ENCODE measurements at places on chromosomes 5 and 9. TPM values are rescaled to one million over a fixed set of nuclear protein-coding genes. Genes with fewer than 3 reads are reported as not detected.

DNA sequence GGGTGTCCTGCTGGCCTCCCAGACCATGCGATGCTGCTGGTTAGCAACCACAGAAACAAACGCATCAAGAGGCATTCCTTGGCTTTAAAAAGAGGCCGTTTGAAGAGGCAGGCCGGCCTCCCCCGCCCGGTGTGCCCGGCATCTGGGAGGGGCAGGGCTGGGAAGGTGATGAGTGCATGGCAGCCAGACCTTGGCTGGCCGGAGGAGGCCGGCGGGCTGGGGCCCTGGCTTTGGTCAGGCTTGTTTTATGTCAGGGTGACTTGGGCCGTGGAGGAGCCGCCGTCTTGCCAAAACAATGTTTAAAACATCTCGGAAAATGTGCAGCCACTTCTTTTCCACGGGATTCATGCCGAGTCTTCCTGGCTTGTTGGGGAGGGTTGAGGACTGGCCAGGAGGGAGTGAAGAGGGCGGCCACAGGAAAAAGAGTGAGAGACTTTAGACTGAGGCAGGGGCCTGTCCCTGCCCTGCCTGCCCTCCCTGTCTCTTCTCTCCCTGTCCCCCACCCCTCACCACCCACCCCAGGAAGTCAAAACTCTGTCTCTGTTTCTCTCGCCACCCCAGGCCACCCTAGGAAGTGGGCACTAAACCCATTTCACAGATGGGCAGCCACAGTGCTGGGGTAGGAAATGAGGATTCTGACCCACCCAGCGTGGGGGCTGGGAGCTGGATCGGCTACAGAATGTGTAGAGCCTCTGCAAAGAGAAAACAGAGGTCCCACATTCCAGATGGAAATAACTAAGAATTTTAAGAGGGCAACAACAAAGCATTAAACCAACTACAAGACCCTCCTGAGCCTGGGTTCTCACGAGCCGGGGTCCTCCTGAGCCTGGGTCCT lies 143.0 kb downstream of the RXRA start:
- no peak for DNase-seq

Gene SLCO4C1
- total RNA-seq: not detected

- no peak for DNase-seq
Measured at GRCh38 chr5:143889986-143890385, 78.0 kb downstream of the HMHB1 start.

GRCh38 chr9:108634204-108634603 lies 221.6 kb downstream of the ACTL7B start:
- DNase-seq: no peak

GRCh38 chr9:121503444-121503843 lies 3.8 kb upstream of the GGTA1 start:
- no peak for DNase-seq

DNA sequence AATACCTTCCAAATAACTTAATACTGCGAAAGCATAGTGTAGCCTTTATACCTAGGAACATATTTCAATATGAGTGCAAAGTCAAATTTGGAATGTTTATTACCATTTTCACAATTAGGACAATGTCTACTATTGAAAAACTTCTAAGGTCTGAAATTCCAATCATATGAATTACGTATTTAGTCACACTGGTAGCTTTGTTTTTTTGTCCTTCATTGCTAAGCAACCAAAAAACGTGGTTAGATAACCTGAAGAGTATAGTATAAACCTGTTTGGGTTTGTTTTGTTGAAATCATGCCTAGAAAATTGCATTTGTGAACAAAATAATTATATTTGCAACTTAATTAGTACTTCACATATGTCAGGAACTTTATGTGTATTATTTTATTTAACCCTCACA lies 134.2 kb downstream of the FBXO4 start:
- DNase-seq: no peak

DNA sequence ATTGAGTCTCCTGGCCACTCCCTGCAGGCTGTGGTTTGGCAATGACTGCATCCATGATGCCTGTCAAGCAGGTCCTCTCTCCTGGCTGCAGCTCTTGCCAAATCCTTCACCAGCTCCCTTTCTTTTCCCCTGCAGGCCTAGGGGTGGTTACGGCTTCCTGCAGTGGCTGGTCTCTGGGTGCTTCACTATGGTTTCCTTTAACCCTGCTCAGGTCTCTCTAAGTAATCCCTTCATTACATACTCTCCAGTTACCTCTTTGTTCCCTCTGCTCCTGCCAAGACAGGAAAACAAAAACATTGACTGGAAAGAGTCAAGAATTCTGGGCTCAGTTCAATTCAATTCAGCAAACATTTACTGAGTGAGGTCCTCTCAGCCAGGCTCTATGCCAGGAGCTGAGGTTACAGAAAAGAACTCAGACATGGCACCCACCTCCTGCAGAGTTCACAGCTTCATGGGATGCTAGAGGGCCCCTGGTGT lies 19.8 kb upstream of the PTPN3 start:
- DNase-seq: no peak

GRCh38 chr5:163362840-163363371 lies 74.5 kb upstream of the CCNG1 start:
- no peak for DNase-seq

Gene OR1B1
- 0.26 TPM for total RNA-seq

- no peak for DNase-seq
Measured at GRCh38 chr9:124038239-124038638, 26.7 kb downstream of the LHX2 start.

GRCh38 chr5:89471541-89471940 lies 588.6 kb upstream of the MEF2C start:
- DNase-seq: no peak

Gene ANXA2R
- 6.0 TPM for total RNA-seq

DNA sequence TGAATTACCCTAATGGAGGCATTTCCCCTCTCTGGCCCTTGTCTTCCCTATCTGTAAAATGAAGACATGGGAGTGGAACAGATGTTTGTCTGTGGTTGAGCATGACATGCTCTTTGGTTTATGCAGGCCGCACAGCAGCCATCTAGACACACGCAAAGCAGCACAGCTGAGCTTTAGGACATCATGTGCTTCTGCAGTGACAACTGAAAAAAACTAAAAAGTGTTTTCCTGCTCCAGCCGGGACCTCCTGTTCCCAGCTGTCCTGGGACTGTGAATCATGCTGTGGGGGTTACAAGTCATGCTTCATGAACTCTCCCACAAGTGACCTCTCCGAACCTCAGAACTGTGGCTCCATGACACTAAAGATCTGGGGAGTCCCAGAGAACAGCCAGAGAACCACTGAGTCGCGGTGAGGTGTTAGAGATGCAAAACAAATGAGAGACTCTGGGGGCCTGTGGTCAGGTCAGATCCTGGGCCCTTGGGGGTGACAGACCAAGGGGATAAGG lies 1.7 kb downstream of the SMIM3 start:
- DNase-seq: no peak

- peak; percentile 36 for DNase-seq
Measured at GRCh38 chr9:34500623-34501267, 22.0 kb downstream of the ENHO start.

DNA sequence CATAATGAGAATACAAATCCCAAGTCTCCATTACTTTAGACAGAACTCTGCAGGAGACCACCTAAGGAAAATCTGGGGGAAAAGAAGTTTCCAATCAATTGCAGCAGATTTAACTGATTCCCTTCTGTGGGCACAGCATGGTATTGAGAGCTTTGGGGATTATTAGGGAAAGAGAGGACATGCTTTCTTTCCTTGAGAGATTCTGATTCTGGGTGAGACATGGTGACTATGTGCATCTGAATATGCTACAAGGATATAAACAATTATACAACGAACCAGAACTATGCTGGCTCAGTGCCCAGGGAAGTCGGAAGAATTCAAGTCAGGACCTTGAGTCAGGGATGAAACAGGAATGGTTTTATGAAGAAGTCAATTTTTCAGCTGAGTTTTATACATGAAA lies 183.7 kb downstream of the PDE4D start:
- DNase-seq: peak; percentile 77

- peak; percentile 46 for DNase-seq
Measured at GRCh38 chr5:10250806-10251276, 761 bp downstream of the CCT5 start.

DNA sequence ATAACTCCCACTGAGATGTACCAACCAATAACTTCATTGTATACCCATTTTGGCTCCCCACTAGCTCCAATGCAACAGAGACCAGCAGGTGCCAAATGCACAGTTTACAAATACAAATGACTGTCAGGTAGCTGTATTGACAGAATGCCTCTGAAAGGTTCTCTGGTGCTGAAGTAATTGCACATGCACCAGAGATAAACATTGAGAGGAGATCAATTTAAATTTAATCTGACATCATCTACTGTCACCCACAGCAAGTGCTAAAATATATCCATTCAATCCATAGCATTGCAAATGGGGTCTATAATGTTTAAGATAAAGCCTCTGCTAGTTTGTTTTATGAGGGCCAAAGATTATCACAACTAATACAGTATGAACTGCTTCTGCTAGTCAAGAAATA lies 80.2 kb downstream of the STX17 start:
- DNase-seq: no peak

DNA sequence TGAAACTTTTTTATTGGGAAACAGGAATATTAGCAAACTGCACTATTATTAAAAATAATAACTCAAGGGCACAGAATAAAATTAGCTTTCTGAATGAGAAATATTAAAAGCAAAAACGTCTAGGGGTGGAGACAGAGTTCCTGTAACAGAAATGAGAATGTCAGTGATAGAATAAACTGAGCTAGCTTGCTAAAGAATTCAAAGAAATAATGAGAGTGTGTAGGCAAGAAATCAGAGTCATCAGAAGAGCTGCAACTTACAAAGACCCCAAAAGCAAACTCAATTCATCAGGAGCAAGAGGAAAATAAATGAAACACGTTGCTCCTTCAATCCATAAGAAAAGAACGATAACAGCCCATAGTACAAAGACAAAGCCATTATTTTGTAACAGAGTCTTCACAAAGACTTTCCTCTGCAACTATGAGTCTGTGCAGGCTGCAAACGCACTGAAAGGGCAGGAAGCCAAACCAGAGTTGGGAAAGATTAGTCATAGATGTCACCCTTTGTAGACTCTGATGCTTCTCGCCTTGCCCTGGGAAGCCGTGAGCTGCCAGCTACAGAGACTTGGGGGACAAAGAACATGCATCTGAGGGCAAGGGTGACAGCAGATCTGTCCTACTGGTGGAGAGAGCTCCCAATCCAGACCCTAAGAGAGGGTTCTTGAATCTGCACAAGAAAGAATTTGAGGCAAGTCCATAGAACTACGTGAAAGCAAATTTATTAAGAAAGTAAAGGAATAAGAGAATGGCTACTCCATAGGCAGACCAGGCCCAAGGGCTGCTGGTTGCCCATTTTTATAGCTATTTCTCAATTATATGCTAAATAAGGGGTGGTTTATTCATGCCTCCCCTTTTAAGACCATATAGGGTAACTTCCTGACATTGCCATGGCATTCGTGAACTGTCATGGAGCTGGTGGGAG lies 40.8 kb downstream of the SHC3 start:
- peak; percentile 11 for DNase-seq

- DNase-seq: no peak
Measured at GRCh38 chr5:1001406-1002270, 7.0 kb upstream of the NKD2 start.

DNA sequence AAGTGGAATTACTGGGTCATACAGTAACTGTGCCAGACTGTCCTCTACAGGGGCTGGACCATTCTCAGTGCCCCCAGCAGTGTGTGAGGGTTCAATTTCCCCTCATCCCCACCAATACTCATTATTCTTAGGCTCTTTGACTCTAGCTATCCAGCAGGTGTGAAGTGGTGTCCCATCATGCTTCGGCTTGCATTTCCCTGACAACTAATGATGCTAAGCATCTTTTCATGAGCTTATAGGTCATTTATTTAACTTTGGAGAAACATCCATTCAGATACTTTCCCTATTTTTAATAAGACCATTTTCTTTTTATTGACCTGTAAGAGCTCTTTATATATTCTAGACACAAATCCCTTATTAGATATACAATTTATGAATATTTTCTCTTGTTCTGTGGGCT lies 63.6 kb downstream of the ADAMTS2 start:
- DNase-seq: no peak

DNA sequence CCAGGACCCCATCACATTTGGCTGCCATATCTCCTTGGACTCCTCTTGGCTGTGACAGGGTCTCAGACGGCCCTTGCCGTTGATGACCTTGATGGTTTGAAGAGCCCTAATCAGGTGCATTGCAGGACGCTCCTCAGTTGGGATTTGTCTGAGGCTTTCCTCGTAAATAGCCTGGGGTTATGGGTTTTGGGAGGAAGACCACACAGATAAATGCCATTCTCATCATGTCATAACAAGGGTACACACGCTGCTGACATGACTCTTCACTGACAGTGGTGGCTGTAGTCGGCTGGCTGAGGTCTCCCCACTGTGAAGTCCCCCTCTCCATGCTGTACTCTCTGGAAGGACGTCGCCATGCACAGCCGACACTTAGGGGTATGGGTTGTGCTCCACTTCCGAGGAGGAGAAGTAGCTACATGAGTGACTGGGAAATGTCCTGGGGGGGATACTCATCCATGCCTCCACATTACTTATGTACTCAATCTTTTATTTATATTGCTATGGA lies 42.9 kb upstream of the SPTLC1 start:
- no peak for DNase-seq

- DNase-seq: no peak
Measured at GRCh38 chr9:93818827-93819472, 136.2 kb downstream of the BARX1 start.

GRCh38 chr9:3949744-3950143 lies 350.1 kb downstream of the GLIS3 start:
- DNase-seq: no peak

GRCh38 chr5:178793151-178793550 lies 62.7 kb upstream of the ZNF354A start:
- DNase-seq: no peak

- no peak for DNase-seq
Measured at GRCh38 chr9:26321935-26322334, 570.7 kb downstream of the CAAP1 start.

DNA sequence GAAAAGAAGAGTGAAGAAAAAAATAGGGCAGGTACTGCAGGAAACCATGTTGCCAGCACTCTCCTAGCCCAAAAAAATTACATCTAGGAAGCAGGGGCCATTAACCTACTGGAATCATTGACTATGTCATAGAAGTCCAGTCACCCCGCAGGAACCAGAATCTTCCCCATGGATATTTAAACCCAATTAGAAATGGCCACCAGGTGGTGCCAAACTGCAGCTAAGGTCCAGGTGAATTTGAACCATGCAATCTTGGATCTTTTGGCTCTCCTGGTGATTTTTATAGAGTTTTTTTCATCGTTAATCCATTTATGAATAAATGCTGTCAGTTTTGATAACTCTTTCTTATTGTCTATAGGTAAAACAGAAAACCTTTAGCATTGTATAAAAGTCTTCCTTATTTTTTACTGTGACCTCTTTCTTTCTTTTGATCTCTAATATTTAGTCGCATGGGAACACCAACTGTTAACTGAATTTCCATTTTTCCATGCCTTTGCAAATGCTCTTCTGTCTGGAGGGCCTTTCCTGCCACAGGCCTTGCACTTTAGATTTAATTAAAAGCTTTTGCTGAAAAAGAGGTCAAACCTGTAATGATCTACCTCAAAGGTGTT lies 147.5 kb upstream of the FGF10 start:
- peak; percentile 26 for DNase-seq
